T-helper 22 cell (primary cell): ENCODE measurements at places on chromosomes 1 and 21.

GRCh38 chr1:91653183-91653582 is 152.5 kb downstream of the CDC7 start:
- DNase-seq = no peak

DNA sequence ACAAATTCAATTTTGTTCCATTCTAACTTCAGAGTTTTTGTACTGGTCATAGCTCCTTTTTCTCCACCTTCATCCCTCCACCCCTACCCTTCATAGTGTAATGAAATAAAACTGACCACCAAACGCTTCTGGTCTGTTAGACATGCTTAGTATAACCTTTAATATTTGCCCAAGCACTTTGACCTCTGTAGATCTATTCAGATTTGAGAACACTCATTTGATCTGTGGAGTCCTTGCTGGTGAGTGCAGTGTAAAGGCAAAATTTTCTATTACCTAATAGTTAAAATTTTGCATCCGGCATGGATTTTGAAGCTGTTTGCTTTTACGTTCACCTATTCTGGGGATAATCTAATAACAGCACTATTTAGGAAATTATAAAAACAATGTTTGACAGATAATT is 41.2 kb downstream of the TMEM200B start:
- DNase-seq = no peak

DNA sequence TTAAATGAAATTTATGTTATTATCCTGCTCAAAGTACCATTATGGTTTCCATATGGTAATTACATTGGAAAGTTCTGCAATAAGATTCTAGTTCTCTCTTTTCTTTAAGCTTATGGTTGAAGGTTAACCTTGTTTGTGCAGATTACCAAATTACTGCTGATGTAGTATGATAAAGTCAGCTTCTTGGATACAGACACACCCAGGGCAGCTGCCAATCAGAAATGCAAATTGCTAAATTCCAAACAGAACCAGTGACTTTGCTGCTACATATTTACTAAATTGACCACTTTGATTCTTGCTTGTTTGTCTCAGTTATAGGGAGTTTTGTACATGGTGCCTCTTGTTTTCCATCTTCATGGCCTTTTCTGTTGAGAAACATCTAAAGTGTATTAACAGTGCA is 26.5 kb downstream of the GNAT2 start:
- DNase-seq = no peak

DNA sequence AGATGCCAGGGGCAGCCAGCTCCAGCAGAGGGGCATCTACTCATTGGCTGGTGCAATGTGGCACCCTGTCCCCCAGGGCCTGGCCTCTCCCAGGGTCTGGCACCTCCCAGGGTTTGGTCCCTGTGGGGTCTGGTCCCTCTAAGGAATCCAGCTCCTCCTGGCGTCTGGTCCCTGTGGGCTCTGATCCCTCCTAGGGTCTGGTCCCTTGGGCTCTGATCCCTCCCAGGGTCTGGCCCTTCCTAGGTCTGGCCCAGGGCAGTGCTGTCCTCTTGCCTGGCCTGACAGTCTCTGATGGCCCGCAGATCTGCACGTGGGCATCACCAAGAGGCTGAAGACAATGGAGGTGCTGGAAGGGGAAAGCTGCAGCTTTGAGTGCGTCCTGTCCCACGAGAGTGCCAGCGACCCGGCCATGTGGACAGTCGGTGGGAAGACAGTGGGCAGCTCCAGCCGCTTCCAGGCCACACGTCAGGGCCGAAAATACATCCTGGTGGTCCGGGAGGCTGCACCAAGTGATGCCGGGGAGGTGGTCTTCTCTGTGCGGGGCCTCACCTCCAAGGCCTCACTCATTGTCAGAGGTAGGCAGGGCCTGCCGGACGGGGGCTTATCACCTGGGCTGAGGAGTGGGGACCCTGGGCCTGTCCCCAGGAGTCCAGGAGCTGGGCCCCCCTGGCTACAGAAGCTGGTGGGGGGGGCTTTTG is 73.9 kb downstream of the OBSCN start:
- no peak for DNase-seq
